ENCODE measurements at places on chromosomes 13 and 19. TPM values are rescaled to one million over a fixed set of nuclear protein-coding genes. Genes with fewer than 3 reads are reported as not detected.

The THSD1 gene
- 7.3 TPM for total RNA-seq

The DOHH gene
- 8.5 TPM for total RNA-seq

The VSIG10L gene
- total RNA-seq = 8.5 TPM

The DNAAF3 gene
- 5.4 TPM for total RNA-seq

The FAM83E gene
- 0.36 TPM for total RNA-seq

The CALR3 gene
- not detected for total RNA-seq

The DEDD2 gene
- total RNA-seq = 75.9 TPM

The ZNF837 gene
- total RNA-seq = 0.88 TPM
